ENCODE measurements at places on chromosomes 2 and 18. TPM values are rescaled to one million over a fixed set of nuclear protein-coding genes. Genes with fewer than 3 reads are reported as not detected.

The RND3 gene
- total RNA-seq = 36.5 TPM

The IL1RL2 gene
- total RNA-seq = 0.57 TPM

The ZSWIM2 gene
- total RNA-seq = not detected

The CPO gene
- not detected for total RNA-seq

The LINC00305 gene
- not detected for total RNA-seq

The CHMP3 gene
- total RNA-seq = 116 TPM

- peak; percentile 69 for DNase-seq
These were observed 46.4 kb upstream of the MTCL1 start for GRCh38 chr18:8658858-8659485.

- no peak for DNase-seq
These were observed 125.6 kb upstream of the CAPN13 start for GRCh38 chr2:30932870-30933269.

DNA sequence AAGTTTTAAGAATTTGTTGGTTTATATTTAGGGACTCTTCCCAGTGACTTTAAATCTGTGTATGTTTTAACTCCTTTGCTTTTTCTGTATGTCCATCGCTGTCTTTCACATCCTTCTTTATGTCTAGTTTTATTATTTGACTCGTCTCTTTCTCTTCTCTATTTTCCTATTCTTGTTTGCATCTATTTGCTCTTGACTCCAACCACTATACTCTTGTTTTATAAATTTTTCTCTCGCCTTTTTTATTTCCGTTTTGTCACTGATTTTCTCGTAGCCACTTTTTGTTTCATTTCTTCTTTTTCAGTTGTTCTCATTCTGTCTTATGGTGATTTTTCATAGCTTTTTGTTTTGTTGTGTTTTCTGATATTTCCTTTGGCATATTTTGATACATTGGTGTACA lies 170.5 kb upstream of the NETO1 start:
- DNase-seq = no peak

GRCh38 chr2:219514196-219514761 lies at the start of gene ASIC4:
Gene ASIC4 (plus strand): TSS chr2:219514482. CDS start chr2:219514725, 243 bp downstream.
- no peak for DNase-seq

GRCh38 chr2:188765522-188766470 lies 208.4 kb upstream of the COL3A1 start:
- no peak for DNase-seq

GRCh38 chr18:54557958-54558357 lies 33.1 kb upstream of the DYNAP start:
- DNase-seq = no peak

- DNase-seq = no peak
These were observed 292.8 kb downstream of the INSIG2 start for GRCh38 chr2:118380915-118381653.

DNA sequence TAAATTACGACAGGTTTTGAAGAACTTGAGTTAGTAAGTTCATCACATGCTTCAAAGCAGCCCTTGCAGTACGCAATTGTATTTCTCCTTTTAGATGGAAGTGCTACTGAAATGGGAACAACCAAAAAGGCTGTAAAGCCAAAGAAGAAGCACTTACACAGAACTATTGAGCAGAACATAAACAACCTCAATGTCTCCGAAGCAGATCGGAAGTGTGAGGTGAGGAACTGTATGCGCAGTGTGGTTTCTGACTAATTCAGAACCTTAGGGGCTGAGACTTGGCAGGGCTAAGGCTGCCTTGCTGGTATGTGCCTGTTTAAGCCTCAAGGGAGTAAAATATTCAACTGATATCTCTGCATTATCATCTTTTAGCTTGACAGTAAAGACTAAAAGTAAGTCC lies 8.4 kb downstream of the NCAPH start:
- peak; percentile 32 for DNase-seq

- no peak for DNase-seq
These were observed 35.0 kb downstream of the MRPL33 start for GRCh38 chr2:27806311-27807059.

- DNase-seq = no peak
These were observed 209.2 kb upstream of the STON1 start for GRCh38 chr2:48320742-48321141.

GRCh38 chr2:239599299-239599698 lies 198.5 kb upstream of the HDAC4 start:
- DNase-seq = peak; percentile 10

GRCh38 chr2:237696461-237696860 lies 69.1 kb downstream of the LRRFIP1 start:
- DNase-seq = no peak

GRCh38 chr18:63897072-63897471 lies 9.6 kb downstream of the SERPINB2 start:
- DNase-seq = no peak

GRCh38 chr2:12124790-12125189 lies 378.4 kb downstream of the LPIN1 start:
- DNase-seq = no peak

- no peak for DNase-seq
These were observed 39.9 kb downstream of the DSEL start for GRCh38 chr18:67476585-67476984.

DNA sequence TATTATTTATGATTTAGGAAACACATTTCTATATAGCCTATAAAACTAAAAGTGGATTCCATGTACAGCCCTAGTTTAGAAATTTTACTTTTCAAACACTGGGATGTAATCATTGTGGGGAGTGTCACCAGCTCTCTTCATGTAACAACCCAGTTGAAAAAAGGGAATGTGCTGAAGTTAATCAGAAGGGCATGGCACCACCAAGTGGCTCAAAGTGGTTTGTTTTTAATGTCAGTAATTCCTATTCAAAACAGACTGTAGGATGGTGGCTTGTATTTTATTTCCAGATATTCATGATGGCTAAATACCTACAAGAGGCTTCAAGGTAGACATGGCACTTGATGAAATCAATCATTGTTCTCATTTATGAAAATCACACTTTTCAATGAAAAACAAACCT lies 58.1 kb upstream of the TMEM182 start:
- DNase-seq = no peak

GRCh38 chr2:168194784-168195522 lies 52.4 kb downstream of the STK39 start:
- DNase-seq = no peak

- no peak for DNase-seq
These were observed 1615.8 kb upstream of the TMEFF2 start for GRCh38 chr2:193810533-193810932.

GRCh38 chr2:166468124-166469024 lies 25.7 kb downstream of the SCN7A start:
- DNase-seq = no peak

- no peak for DNase-seq
These were observed 604 bp downstream of the RALBP1 start for GRCh38 chr18:9475643-9476591.

DNA sequence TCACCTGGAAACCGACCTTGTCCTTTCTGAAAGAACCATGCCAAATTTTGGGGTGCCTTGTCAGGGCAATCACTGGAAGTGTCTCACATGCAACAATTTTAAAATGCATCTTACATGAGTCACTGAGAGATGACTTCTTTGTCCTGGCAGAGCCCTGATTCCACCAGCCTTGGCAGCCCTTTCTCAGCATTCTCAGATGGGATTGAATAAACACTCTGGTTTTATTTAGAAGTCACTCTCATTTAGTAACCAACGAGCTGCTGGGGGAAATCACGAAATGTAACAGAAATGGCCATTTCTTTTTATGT lies 3.8 kb upstream of the ATP8B1 start:
- DNase-seq = no peak

- no peak for DNase-seq
These were observed 763.2 kb upstream of the ZEB2 start for GRCh38 chr2:145283131-145283530.

DNA sequence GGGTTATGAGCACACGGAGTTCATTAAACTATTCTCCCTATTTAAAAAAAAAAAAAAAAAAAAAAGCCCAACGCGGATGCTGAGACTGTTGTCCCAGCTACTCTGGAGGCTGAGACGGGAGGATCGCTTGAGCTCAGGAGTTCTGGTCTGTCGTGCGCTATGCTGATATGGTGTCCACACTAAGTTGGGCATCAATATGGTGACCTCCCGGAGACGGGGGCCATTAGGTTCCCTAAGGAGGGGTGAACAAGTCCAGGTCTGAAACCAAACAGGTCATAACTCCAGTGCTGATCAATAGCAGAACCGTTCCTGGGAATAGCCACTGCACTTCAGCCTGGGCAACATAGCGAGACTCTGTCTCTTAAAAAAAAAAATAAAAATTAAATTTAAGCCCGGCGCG lies 12.9 kb upstream of the ANKRD53 start:
- no peak for DNase-seq

GRCh38 chr2:101251844-101252407 lies 760 bp upstream of the CNOT11 start:
- DNase-seq = peak; percentile 62
